ENCODE measurements at places on chromosomes 11 and 22.

DNA sequence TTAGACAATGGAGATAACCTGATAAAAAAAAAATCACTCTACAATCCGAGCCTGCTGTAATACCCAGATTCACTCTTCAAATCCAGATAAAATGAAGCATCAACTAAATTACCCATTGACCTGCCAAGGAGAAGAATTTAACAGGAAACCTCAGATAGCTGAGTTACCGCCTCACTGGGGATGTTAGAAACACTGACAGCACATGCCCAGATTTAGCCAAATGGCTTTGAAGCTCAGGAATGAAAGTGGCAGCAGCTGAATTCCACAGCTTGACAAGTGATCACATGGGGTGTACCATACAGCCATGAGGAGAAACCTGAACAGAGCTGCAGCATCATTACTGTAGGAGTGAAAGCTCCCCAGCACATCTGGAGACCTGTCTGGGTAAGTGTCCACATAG lies 807.6 kb downstream of the DLG2 start:
- DNase-seq, result peak; percentile 71
- no peak overlapping the region for H3K4me3 ChIP-seq
- H3K4me1 ChIP-seq, result peaks cover 15% of the 10 kb centered on the region

DNA sequence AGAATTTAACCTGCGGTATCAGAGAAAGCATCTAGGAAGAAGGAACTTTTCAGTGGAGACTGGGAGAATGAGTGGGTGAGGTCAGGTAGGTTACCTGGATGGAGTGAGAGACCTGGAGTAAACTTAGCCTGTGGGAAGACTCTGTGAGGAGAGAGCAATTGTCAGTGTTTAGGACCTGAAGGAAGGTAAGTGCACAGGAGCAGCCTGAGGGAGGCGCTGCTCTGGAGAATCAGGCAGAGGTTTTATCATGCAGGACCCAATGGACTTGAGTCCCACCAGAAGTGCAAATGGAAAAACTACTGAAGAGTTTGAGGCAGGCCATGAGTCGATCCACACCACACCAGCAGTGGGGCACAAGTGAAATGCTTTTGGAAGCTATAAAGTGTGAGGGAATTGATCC lies 10.6 kb upstream of the IFTAP start:
- H3K27ac ChIP-seq, result no peak overlapping the region
- H3K27me3 ChIP-seq, result no peaks in the 10 kb centered on the region
- H3K4me1 ChIP-seq, result no peaks in the 10 kb centered on the region
- no peak overlapping the region for H3K4me3 ChIP-seq
- no peaks in the 10 kb centered on the region for H3K36me3 ChIP-seq

DNA sequence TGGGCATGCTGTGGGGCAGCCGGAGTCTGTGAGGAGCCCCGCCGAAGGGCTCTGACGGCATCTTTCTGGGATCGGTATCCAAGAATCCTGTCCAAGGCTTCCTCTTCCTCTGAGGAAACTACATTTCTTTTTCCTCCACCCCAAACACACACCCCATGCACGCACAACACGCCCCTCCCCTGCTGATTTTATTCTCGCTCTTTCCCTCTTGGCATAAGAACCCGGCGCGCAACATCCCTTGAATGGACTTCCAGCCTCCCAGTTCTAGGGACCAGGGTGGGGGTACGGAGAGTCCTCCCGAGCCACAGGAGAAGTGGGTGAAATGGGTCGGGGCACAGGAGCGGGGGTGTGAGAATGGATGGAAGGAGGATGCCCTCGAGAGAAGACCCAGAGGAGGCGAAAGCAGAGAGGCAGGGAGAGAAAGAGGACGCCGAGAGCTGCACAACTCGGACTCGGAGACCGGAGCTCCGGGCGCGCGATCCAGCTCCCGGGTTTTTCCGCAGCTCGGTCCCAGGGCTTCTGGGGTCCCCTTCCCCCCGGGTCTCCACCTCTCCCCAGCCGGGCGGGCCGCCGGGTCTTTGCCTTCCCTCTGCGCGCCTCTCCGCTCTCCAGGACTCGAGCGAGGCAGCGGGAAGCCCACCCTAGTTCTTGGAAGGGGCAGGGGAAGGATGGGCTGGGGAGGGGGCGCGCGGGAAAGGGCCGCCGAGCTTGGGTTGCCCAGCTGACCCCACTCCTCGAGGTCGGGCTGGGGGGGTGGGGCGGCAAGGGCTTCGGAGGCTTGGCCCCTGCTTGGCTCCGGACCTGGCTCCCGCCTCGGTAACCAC lies 1.5 kb upstream of the LARGE1 start:
- DNase-seq, result peak; percentile 65
- no peaks in the 10 kb centered on the region for H3K36me3 ChIP-seq
- H3K27me3 ChIP-seq, result 0 out of 2 replicates have a peak, but pooled peaks cover 6% of the 10 kb centered on the region
- H3K4me1 ChIP-seq, result peaks cover 26% of the 10 kb centered on the region

DNA sequence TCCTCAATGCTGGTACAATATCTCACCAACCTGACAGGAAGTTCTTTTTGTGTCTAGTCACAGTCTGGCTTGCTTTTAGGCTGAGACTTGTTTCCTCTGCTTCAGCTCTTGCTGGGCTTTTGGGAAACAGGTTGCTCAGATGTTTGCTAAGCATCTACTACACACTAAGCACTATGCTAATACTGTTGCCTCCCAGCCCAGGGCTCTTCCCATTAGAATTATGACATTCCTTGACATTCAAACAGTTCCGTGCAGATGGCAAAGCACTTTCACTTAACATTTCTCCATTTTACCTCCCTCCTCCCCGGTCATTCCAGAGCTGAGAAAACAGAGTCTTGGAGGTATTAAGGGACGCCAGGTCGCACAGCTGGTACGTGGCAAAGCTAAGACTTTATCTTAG lies 200.7 kb upstream of the TBCEL start:
- H3K27ac ChIP-seq, result no peak overlapping the region
- no peaks in the 10 kb centered on the region for H3K27me3 ChIP-seq
- no peaks in the 10 kb centered on the region for H3K36me3 ChIP-seq

- no peak for DNase-seq
- no peak overlapping the region for H3K27ac ChIP-seq
- H3K4me3 ChIP-seq, result no peak overlapping the region
Observed at GRCh38 chr11:27300974-27301373, 62.0 kb downstream of the CCDC34 start.

- H3K4me3 ChIP-seq, result no peak overlapping the region
- H3K27me3 ChIP-seq, result no peaks in the 10 kb centered on the region
- H3K36me3 ChIP-seq, result peaks cover 25% of the 10 kb centered on the region
- no peak overlapping the region for H3K27ac ChIP-seq
Observed at GRCh38 chr22:30348809-30349208, 7.9 kb downstream of the SF3A1 start.

GRCh38 chr11:76700177-76701100 lies 29.9 kb upstream of the LRRC32 start:
- H3K27ac ChIP-seq, result no peak overlapping the region
- no peaks in the 10 kb centered on the region for H3K36me3 ChIP-seq
- no peak for DNase-seq
- no peak overlapping the region for H3K4me3 ChIP-seq
- H3K27me3 ChIP-seq, result no peaks in the 10 kb centered on the region

GRCh38 chr22:30598986-30599385 lies 7.3 kb upstream of the PES1 start:
- peaks cover 18% of the 10 kb centered on the region for H3K27me3 ChIP-seq
- H3K4me1 ChIP-seq, result no peaks in the 10 kb centered on the region
- no peak overlapping the region for H3K4me3 ChIP-seq
- no peak overlapping the region for H3K27ac ChIP-seq

- H3K27me3 ChIP-seq, result peaks cover 34% of the 10 kb centered on the region
- H3K27ac ChIP-seq, result no peak overlapping the region
- H3K4me1 ChIP-seq, result no peaks in the 10 kb centered on the region
- no peaks in the 10 kb centered on the region for H3K36me3 ChIP-seq
- DNase-seq, result peak; percentile 20
- H3K4me3 ChIP-seq, result no peak overlapping the region
Observed at GRCh38 chr11:72668629-72669347, 5.4 kb downstream of the PDE2A start.

GRCh38 chr11:7657306-7658025 lies 15.8 kb downstream of the CYB5R2 start:
- H3K27me3 ChIP-seq, result no peaks in the 10 kb centered on the region
- H3K4me1 ChIP-seq, result no peaks in the 10 kb centered on the region
- H3K27ac ChIP-seq, result no peak overlapping the region
- H3K4me3 ChIP-seq, result no peak overlapping the region
- peak; percentile 49 for DNase-seq

DNA sequence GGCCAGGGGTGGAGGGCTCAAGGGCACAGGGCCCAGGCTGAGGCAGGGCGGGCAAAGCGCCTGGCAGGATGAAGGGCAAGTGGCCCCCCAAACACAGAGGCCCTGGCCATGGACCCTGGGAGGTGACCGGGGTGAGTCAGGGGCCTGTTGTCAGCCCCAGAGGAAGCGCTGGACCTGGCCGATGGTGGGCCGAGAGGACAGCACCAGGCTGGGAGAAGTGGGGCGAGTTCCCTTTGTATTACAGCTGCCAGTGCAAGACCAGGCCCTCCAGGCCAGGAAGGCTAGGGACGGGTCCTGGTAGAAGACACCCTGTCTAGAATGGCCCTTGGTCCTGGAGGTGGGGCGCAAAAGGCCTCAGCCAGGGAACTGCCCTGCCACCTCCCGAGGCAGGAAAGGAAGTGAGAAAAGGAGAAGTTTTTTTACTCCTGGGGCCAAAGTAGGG lies 12.8 kb downstream of the CXCR5 start:
- no peak overlapping the region for H3K4me3 ChIP-seq
- DNase-seq, result no peak
- H3K4me1 ChIP-seq, result peaks cover 16% of the 10 kb centered on the region
- H3K36me3 ChIP-seq, result no peaks in the 10 kb centered on the region

DNA sequence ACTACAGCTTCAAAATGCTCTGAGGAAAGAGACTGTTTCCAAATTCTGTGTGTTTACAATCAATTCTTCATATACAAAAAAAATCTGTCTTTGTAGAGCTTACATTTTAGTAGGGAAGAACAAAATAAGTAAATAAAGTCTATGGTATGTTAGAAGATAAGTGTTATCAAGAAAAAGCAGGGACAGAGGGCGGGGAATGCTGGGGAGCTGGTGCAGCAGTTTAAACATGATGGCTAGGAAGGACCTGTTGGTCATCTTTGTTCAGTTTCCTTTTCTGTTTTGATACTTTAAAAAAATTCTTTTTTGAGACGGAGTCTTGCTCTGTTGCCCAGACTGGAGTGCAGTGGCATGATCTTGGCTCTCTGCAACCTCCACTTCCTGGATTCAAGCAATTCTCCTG lies 16.1 kb downstream of the TMEM25 start:
- DNase-seq, result no peak
- H3K4me3 ChIP-seq, result no peak overlapping the region
- no peaks in the 10 kb centered on the region for H3K36me3 ChIP-seq
- H3K27ac ChIP-seq, result no peak overlapping the region
- no peaks in the 10 kb centered on the region for H3K27me3 ChIP-seq

- peaks cover 69% of the 10 kb centered on the region for H3K27me3 ChIP-seq
- no peak overlapping the region for H3K27ac ChIP-seq
- no peak for DNase-seq
- no peak overlapping the region for H3K4me3 ChIP-seq
Observed at GRCh38 chr22:50018608-50019285, 6.2 kb upstream of the IL17REL start.

GRCh38 chr22:48097723-48098122 lies 1335.3 kb downstream of the TBC1D22A start:
- H3K27me3 ChIP-seq, result no peaks in the 10 kb centered on the region
- peak; percentile 74 for DNase-seq
- peaks cover 66% of the 10 kb centered on the region for H3K4me1 ChIP-seq
- peak overlapping the region; percentile 99 for H3K27ac ChIP-seq

DNA sequence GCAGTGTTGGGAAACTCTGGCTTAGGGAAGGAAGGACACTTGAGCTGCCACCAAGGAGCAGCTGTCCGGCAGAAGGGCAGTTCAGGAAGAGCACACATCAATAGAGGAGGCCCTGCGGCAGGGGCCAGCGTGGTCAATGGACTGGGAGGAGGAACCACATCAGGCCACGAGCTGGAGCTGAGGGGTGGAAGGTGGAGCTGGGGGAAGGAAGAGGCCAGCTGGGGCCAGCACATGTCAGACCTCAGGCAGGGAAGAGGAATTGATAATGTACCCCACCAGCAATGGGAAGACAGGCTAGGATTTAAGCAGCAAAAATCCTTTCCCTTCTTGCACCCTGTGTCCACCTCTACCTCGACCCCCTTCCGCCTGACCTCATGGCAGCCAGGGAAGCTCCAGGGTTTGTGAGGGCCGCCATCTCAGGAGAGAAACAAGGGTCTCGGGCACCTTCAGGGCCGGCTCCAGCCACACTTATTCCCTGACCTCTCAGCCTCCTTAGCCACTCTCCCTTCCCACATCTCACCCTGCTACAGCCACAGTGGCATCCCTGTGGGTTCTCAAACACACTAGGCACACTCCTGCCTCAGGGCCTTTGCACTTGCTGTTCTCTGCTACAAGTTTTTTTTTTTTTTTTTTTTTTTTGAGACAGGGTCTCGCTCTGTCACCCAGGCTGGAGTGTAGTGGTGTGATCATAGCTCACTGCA lies 157.8 kb upstream of the GRK3 start:
- no peaks in the 10 kb centered on the region for H3K36me3 ChIP-seq
- H3K4me1 ChIP-seq, result no peaks in the 10 kb centered on the region
- no peak overlapping the region for H3K4me3 ChIP-seq
- DNase-seq, result no peak
- no peak overlapping the region for H3K27ac ChIP-seq

GRCh38 chr11:42249401-42249800 lies 789.9 kb upstream of the LRRC4C start:
- no peak overlapping the region for H3K4me3 ChIP-seq
- no peaks in the 10 kb centered on the region for H3K27me3 ChIP-seq
- H3K27ac ChIP-seq, result no peak overlapping the region
- no peaks in the 10 kb centered on the region for H3K36me3 ChIP-seq
- no peak for DNase-seq

DNA sequence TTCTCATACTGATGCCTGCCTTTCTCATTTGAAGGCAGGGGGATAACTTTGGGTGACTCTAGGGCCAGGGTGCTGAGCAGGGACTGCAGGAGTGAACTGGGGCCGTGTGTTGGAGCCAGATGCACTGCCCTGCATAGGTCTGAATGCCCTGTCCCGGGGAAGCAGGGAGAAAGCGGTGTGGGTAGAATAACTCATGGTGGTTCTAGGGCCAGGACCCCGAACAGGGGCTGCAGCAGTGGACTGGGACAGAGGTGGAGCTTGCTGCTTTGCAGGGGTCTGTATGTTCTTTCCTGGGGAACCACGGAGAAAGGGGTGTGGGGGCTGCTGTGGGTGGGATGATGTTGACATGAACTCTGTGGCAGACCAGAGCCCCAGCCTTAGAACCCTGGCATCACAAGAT lies 52.9 kb downstream of the GAB4 start:
- no peak for DNase-seq
- H3K27me3 ChIP-seq, result no peaks in the 10 kb centered on the region
- no peak overlapping the region for H3K4me3 ChIP-seq
- no peaks in the 10 kb centered on the region for H3K36me3 ChIP-seq
- H3K4me1 ChIP-seq, result no peaks in the 10 kb centered on the region

DNA sequence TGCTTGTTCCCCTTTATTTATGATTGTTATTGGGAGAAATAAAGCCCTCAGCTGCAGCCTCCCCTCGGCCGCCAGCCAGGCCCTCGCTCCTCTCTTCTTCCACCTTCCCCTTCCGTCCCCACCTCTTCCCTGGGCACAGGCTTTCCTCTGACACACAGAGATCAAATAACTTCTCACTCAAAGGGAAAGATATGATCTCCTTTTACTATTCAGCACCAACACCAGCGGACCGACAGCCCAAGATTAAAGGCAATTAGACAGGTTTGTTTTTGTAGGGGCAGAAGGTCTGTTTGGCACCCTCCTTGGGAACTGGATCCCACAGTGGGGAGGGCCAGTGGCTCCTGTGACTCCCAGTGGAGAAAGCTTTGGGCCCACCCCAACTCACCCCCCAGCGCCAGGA lies 23.0 kb downstream of the NECTIN1 start:
- H3K4me1 ChIP-seq, result no peaks in the 10 kb centered on the region
- DNase-seq, result no peak
- no peaks in the 10 kb centered on the region for H3K36me3 ChIP-seq
- H3K27ac ChIP-seq, result no peak overlapping the region
- no peak overlapping the region for H3K4me3 ChIP-seq

GRCh38 chr11:46916286-46917108 lies 1.9 kb downstream of the LRP4 start:
- no peak overlapping the region for H3K4me3 ChIP-seq
- no peaks in the 10 kb centered on the region for H3K36me3 ChIP-seq
- H3K4me1 ChIP-seq, result peaks cover 11% of the 10 kb centered on the region
- H3K27ac ChIP-seq, result no peak overlapping the region

Measured in MM.1S (cell line).